ENCODE measurements at places on chromosomes 12 and 14.

DNA sequence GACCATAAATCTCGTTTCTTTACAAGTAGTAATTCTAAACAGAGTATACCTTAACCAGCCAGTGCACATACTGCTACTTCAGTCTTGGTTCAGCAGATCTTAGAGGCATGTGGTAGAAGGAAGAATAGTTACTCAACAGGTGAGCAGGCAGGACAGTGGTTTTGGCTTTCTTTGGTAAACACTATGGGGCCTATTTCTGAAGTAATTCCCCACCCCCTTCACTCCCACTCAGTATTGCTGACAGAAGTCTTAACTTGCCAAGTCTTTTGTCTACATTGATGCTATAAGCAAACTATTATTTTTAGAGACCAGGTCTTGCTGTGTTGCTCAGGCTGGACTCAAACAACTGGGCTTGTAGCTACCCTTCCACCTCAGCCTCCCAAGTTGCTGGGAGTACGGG, 68.5 kb downstream of the FBXO34 start:
- DNase-seq, result no peak

GRCh38 chr14:95522116-95522515, 5.7 kb upstream of the SYNE3 start:
- DNase-seq, result no peak

- DNase-seq, result no peak
These were observed 17.9 kb downstream of the KRT76 start for GRCh38 chr12:52759218-52759617.

DNA sequence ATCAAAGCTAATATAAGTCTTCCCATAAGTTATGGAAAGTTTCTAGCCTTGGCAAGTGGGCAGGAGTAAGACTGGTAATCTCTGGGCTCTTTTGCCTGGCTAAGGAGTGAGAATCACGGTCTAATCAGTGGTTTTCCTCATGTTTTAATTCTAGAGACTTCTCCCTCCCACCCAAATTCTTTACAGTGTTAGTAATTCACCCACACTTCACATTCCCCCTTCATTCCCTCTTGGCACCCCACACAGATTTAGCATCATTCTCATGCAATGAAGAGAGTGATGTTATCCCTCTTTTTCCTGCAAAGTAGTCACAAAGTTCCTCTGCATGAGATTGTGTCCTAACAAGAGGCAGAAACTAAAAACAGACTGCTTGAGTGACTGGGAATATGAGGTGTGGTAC, 28.6 kb upstream of the CACNA2D4 start:
- no peak for DNase-seq

DNA sequence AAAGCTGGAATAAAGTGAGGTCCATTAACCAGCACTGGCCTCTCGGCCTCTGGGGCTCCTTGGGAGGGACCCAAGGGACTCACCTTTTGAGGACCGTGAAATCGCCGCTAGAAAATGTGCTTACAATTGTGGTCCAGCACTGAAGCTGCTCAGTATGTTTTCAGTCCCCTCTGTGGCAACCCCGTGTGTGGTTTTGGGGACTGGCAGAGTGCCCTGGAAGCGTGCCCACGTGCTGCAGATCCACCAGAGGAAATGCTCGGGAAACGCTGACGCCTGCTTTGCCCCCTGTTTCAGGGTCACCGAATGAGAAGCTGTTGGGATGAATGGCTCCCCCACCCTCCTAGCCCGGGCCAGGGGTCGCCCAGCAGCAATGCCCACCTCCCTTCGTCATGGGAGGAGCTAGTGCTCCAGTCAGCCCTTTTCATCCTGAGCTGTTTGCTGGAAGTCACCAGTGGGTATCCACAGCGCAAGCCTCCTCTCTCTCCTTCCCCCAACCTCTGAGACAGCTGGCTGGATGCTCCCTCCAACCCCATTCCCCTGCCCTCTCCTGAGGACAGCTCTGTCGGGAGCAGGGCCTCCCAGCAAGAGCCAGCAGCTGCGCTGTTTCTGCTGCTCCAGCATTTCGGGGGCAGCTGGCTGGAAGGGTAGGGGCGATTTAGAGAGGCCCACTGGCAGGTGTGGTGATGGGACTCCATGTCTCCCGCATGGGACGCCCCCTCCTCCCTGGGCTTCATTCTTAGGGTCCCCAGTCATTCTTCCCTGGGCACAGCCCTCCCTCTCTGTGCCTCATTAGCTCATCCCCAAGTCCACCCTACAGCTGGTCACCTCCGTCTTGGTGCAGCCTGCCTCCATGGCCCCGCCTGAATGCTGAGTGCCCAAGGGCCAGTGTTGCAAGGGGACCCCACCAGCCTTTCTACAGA, 33.2 kb upstream of the PPP1R13B start:
- peak; percentile 41 for DNase-seq

- DNase-seq, result no peak
These were observed 183.7 kb upstream of the NTF3 start for GRCh38 chr12:5248230-5248629.

- DNase-seq, result no peak
These were observed 38.9 kb downstream of the CCDC59 start for GRCh38 chr12:82319276-82319675.

DNA sequence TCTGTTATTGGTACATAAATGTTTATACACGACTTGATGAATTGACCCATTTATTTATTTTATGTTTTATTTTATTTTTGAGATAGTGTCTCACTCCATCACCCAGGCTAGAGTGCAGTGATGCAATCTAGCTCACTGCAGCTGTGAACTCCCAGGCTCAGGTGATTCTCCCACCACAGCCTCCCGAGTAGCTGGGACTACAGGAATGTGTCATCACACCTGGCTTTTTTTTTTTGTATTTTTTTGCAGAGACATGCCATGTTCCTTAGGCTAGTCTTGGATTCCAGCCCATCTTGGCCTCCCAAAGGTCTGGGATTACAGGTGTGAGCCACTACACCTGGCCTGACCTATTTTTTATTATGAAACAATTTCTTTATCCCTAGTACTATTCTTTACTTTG, 355.0 kb upstream of the PRICKLE1 start:
- DNase-seq, result no peak

DNA sequence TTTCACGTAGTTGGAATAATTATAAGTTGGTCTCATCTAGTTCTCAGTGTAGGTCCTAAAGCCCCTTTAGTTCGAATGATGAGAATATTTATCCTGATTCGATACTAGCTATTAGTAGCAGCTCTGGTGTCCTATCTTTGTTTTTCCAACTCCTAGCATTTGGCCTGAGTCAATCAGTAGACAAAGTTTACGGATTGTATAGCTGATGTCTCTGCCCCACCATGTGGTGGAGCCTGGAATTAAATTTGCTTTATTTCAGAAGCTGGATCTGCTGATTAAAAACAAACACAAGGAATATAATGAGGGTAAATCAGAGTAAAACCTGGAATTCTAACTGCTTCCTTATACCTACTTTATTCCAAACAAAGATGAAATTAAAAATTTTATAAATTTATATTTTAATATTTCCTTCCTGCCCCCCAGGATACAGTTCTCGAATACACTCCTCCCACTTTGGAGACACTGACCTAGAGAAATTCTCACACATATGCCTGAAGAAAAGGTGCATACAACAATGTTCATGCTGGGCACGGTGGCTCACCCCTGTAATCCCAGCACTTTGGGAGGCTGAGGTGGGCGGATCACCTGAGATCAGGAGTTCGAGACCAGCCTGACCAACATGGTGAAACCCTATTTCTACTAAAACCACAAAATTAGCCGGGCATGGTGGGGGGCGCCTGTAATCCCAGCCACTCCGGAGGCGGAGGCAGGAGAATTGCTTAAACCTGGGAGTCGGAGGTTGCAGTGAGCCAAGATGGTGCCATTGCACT, 7.6 kb upstream of the BRMS1L start:
- peak; percentile 51 for DNase-seq

- no peak for DNase-seq
These were observed 140.1 kb downstream of the DHRS2 start for GRCh38 chr14:23776296-23776695.

DNA sequence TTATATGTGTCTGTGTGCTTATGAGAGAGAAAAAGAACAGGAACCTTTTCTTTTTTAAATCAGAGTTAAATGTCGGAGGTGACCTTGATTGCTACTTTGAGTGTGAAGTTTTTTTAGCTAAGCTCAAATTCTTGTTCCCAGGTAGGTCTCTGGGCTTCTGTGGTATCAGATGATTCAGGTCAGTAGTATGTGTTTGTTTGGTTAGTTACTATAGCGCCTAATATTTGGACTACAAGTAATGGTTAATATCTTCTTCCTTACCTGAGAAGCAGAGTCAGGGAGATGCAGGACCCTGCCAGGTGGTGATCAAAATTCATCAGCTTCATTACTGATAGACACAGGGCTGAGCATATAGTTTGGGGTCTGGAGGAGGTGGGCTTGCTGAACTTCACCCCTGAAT, 30.8 kb downstream of the ADCK1 start:
- DNase-seq, result no peak

DNA sequence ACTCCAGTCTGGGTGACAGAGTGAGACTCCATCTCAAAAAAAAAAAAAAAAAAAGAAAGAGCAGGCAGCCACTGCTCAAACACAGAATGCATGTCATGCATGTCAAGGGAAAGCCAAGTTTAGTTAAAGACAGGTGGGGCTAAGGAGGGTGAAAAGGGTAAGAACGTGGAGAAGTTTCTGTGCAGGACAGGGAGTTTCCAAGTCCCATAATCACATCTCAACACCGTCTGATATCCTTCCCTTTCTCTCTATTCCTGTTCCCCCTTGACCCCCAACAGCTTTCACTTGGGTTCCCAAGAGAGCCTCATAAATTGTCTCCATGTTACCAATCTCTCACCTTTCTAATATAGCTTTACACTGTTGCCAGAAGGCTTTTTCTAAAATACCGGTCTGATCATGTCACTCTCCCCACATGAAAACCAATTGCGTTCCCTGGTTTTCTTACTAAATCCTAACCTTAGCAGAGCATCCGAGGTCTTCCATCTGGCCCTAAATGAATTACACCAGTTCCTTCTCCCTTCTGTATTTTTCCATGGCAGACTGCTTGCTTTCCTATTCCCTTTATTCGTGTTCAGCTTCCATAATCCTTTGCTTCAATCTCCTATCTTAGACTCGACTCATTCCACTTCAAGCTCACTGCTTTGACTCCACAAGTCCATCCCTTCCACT, 37.0 kb downstream of the LIMA1 start:
- no peak for DNase-seq

DNA sequence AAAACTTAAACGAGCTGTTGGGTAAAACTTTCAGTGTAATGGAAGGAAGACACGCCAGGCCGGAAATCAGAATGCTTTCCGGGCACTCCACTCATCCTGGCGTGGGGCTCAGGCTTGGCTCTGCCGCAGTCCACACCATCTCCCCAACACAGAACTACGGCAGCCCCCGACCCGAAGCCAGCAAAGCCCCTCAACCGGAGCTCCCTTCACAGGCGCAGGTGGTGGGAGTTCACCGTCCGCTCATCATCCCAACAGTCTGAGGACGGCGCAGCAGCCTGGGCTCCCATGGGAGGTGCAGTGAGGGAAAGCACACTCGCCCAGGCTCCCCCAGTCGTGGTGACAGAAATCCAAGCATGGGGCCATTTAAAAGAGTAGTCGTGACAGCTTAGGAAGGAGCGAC, 11.0 kb upstream of the MMP17 start:
- DNase-seq, result no peak

DNA sequence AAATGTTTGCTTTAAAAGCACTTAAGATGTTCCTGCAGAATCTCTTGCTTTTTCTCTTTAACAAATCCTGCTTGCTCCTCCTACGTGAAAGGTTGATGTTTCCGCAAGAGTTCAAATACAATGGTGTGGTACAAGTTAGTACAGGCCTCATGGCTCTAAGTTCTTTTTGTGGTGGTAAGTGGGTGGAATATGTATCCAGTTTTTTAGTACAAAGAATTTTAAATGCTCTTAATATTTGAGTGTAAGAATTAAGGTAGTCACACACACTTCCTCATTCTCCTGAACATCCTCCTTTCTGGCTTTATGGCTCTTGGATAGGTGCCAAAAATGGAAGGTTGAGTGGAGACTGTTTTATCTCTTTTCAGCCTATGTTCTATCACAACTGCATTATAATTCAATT, 1.8 kb downstream of the OTOGL start:
- DNase-seq, result no peak

- no peak for DNase-seq
These were observed 1682.8 kb upstream of the FLRT2 start for GRCh38 chr14:83847102-83847501.

DNA sequence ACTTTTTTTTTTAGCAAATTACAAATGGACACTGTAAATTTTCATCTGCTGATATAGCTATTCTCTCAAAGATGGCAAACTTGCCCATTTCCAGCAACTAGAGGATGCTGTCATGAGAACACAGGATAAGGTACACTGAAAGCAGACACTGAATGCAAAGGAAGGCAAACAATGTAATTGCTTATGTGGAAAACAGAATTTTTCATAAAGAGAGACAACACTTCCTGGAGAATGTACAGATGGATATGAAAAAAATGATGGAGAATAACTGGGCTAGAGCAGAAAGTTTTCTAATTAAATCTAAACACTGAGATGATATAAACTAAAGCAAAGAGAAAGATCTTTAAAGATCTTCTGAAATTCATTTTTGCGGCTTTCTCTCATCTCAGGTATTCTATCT, 581 bp downstream of the CD69 start:
- no peak for DNase-seq

DNA sequence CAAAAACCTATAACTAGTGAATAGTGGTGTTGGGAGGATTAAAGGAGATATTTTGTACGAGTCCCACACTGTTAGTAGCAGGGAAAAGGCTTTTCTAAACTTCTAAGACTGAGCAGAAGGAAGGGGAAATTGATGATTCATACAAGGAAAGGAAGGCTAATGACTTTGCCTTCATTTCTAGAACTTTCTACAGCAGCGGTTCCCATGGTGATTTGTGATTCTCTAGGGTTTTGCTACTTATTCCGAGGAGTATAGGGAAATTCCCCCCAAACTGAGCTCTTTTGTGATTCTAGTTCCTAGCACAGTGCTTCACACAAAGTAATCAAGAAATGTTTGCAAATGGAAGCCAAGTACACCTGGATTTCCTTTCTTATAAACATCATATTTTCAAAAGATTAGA, 23.8 kb upstream of the PWP1 start:
- no peak for DNase-seq

- DNase-seq, result no peak
These were observed 410.8 kb upstream of the PDE3A start for GRCh38 chr12:19957308-19958125.

DNA sequence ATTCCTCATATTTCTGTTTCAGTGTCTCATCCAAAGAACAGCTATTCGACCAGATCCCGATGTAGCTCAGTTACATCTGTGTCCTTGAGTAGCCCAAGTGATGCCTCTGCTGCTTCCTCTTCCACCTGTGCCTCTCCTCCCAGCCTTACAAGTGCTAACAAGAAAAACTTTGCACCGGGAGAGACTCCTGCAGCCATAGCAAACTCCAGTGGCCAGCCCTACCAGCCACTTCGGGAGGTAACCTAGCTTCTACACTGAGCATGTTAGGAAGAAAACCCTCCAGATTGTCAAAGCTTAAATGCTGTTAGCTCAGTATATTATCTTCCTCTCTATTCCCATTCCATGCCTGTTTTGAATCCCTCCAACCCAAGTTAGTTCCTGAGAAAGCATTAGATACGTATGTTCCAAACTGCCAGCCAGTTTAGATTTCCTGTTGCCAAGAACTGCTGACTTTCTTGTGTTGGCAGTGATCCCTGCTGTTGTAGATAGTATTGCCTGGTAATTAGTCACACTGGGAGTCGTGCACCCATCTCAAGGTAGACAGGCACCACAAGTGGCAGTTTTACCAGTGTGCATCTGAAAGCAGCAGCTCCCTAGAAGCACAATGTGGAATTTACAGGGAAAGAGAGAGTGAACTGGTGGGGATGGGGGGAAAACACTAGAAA, 14.0 kb upstream of the KCNH3 start:
- DNase-seq, result no peak

GRCh38 chr12:66403746-66404145, 101.5 kb downstream of the HELB start:
- no peak for DNase-seq

All from hippocampal formation (tissue), 2 donors.